ENCODE measurements at places on chromosomes 5 and 9. TPM values are rescaled to one million over a fixed set of nuclear protein-coding genes. Genes with fewer than 3 reads are reported as not detected.

DNA sequence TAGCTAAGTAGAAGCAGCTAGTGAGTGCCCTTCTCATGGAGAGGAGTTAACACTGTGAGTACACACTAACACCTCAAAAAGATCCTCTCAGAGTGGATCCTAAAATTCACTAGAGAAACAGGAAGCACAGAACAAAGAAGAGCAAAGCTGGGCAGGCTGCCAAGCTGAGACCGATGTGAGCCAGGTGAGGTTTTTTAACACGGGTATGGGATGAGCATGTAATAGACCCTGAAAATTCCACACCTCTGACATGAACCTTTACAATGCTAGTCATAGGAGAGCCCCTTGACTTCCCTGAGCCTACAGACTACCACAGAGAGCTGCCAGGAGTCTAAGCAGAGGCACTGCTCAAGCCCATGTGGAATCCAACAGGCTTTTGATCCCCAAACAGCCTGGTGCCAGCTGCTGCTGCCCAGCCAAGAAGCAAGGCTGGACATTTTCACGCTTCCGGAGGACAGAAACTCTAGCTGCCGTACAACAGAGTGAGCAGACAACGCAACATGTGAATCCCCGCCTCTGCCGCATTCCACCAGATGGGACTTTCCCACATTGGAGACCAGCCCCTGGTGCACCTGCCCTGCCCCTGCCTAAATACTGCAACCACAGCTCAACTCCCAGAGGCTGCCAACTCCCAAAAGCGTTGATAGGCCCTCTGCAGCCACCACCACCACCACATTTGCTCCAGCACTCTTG, 280.8 kb downstream of the CDH10 start:
- DNase-seq: no peak
- H3K36me3 ChIP-seq: no peaks in the 10 kb centered on the region

DNA sequence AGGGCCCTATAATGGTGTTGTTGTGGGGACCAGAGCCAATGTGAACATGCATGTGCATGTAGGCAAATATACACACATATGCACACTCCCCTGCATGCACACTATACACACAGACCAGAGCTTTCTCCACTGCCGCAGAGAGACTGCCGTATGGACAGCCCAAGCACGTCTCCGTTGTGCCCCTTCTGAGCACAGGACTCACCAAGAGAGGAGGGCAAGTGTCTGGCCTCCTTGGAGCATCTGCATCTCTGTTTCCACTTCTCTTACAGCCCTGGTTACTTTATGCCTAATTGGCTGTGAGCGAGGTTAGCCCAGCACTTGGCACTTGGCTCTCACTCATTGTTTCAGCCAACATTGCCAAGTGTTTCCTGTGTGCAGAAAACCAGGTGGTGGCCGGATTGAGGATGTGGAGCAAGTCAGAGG, 30.4 kb downstream of the CSF2 start:
- H3K27ac ChIP-seq: peak overlapping the region; percentile 69
- H3K4me1 ChIP-seq: peaks cover 69% of the 10 kb centered on the region
- H3K36me3 ChIP-seq: no peaks in the 10 kb centered on the region
- H3K27me3 ChIP-seq: no peaks in the 10 kb centered on the region

DNA sequence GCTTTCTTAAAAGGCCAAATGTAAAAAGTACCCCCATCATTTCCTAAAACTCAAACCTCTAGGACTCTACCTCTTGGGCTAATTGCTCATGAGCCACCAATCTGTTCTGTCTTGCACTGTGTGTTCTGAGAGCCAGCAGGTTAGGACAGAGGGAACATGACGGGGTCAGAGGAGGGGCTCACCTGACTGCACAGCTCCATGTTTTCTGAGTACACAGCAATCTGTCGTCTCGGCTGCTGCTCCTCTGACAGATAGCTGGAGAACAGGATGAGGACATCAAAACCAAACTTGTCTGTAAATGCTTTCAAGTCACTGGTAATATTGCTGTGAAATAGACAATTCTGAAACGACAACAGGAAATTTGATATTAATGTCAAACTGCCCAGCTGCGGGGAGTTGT, 50.9 kb upstream of the PCA3 start:
- no peaks in the 10 kb centered on the region for H3K36me3 ChIP-seq
- DNase-seq: no peak
- H3K27me3 ChIP-seq: no peaks in the 10 kb centered on the region
- H3K4me1 ChIP-seq: no peaks in the 10 kb centered on the region

The ITGA2 gene
- 2.8 TPM for total RNA-seq

- no peak overlapping the region for H3K4me3 ChIP-seq
- H3K27me3 ChIP-seq: no peaks in the 10 kb centered on the region
- DNase-seq: no peak
- H3K4me1 ChIP-seq: no peaks in the 10 kb centered on the region
Measured at GRCh38 chr9:111572950-111573604, 26.4 kb downstream of the PTGR1 start.

- H3K27me3 ChIP-seq: no peaks in the 10 kb centered on the region
- no peak overlapping the region for H3K27ac ChIP-seq
- no peaks in the 10 kb centered on the region for H3K36me3 ChIP-seq
- no peak overlapping the region for H3K4me3 ChIP-seq
Measured at GRCh38 chr5:170095646-170096045, 10.1 kb upstream of the FOXI1 start.

GRCh38 chr5:142069606-142070399, 38.8 kb upstream of the NDFIP1 start:
- H3K36me3 ChIP-seq: no peaks in the 10 kb centered on the region
- H3K27ac ChIP-seq: no peak overlapping the region
- DNase-seq: no peak
- H3K4me3 ChIP-seq: no peak overlapping the region
- H3K27me3 ChIP-seq: no peaks in the 10 kb centered on the region

DNA sequence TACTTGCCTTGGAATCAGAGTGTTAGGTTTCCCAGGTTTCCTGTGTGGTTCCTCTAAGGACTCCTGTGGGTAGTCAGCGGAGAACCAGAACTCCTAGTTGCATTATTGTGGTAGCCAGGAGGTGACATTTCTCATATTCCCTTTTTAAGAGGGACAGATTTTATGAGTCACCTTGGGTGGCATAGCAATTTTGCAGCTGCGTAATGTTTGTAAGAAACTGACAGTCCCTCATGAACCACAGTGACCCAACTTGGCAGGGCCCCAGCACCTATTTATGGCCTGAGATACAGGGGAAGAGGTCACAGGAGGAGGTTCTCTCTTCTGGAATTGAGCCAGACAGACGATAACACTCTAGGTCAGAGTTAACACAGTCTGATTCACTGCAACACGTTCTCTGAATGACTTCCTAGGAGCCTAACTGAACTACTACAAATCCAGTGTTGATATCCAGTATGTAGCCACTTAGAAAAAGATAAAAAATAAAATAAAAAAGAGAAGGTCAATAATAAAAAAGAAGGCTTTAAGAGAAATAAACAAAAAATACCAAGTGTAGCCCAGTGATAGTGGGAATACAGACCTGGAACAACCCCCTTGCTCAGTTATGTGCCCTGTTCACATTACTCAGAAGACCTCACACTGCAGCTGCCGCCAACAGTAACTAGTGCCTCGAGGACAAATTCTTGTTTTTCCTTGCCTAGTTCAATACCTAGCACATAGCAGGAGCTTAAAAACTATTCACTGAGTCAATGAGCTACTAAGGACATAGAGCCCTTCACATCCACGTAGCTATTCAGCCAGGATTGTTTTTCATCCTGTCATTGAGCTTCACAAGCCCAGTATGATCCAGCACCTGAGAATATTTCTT, 50.7 kb upstream of the VLDLR start:
- no peaks in the 10 kb centered on the region for H3K36me3 ChIP-seq
- H3K27me3 ChIP-seq: no peaks in the 10 kb centered on the region
- H3K4me3 ChIP-seq: no peak overlapping the region
- peak; percentile 52 for DNase-seq
- no peaks in the 10 kb centered on the region for H3K4me1 ChIP-seq
- H3K27ac ChIP-seq: no peak overlapping the region

The CMYA5 gene
- not detected for total RNA-seq

DNA sequence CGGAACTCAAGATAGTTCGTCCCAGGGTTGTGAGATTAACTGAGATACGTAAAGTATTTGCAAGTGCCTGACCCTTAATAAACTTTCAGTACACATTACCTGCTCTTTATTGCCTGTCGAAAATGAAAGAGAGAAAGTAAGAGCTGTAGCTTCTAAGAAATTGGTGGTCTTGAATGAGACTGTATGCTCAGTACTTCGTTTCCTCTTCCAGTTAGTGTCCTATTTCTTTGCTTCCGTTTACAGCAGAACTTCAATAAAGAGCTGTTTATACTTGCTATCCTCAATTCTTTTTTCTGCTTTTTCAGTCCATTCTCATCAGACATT, 534 bp downstream of the SRFBP1 start:
- H3K4me1 ChIP-seq: peaks cover 15% of the 10 kb centered on the region
- DNase-seq: no peak
- H3K4me3 ChIP-seq: peak overlapping the region; percentile 90
- no peaks in the 10 kb centered on the region for H3K36me3 ChIP-seq
- peak overlapping the region; percentile 87 for H3K27ac ChIP-seq

GRCh38 chr5:6202968-6203365, 175.4 kb downstream of the MED10 start:
- no peaks in the 10 kb centered on the region for H3K36me3 ChIP-seq
- H3K4me3 ChIP-seq: no peak overlapping the region
- H3K27me3 ChIP-seq: no peaks in the 10 kb centered on the region
- H3K27ac ChIP-seq: no peak overlapping the region
- no peaks in the 10 kb centered on the region for H3K4me1 ChIP-seq

GRCh38 chr5:179119415-179120170, 59.4 kb downstream of the ZNF354C start:
- no peaks in the 10 kb centered on the region for H3K36me3 ChIP-seq
- no peak for DNase-seq
- H3K4me3 ChIP-seq: no peak overlapping the region
- no peaks in the 10 kb centered on the region for H3K27me3 ChIP-seq
- H3K27ac ChIP-seq: no peak overlapping the region

The PLPP7 gene
- not detected for total RNA-seq

DNA sequence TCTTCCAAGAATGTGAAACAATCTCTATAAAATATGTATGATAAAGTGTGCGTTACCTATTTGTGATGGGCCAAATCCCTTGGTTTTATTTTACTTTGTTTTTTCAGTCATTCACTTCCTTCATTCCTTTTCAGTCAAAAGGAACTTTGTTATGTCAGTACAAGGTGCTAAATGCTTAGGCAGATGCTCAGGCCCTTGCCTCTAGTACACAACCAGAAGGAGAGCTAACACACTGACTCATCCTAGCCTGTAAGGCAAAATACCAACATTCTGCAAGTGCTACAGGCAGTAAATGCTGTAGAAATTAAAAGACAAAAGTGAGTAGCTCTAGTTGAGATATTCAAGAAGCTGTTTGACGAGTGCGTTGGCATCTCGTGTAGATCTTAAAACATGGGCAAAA, 49.4 kb downstream of the TRPM6 start:
- no peaks in the 10 kb centered on the region for H3K27me3 ChIP-seq
- no peak overlapping the region for H3K27ac ChIP-seq
- no peak for DNase-seq
- no peaks in the 10 kb centered on the region for H3K4me1 ChIP-seq
- H3K36me3 ChIP-seq: no peaks in the 10 kb centered on the region

GRCh38 chr5:33807771-33808170, 84.0 kb downstream of the ADAMTS12 start:
- no peak overlapping the region for H3K27ac ChIP-seq
- no peak for DNase-seq
- H3K36me3 ChIP-seq: no peaks in the 10 kb centered on the region
- no peaks in the 10 kb centered on the region for H3K4me1 ChIP-seq
- H3K27me3 ChIP-seq: no peaks in the 10 kb centered on the region

- no peak for DNase-seq
- H3K27ac ChIP-seq: no peak overlapping the region
- no peaks in the 10 kb centered on the region for H3K4me1 ChIP-seq
- H3K4me3 ChIP-seq: no peak overlapping the region
- H3K36me3 ChIP-seq: no peaks in the 10 kb centered on the region
- no peaks in the 10 kb centered on the region for H3K27me3 ChIP-seq
Measured at GRCh38 chr9:79210541-79211243, 361.1 kb upstream of the TLE4 start.

The SLC6A19 gene
- not detected for total RNA-seq

The FAM78A gene
- total RNA-seq: 44.4 TPM

- H3K4me3 ChIP-seq: no peak overlapping the region
- no peak overlapping the region for H3K27ac ChIP-seq
- no peak for DNase-seq
Measured at GRCh38 chr9:109765830-109766229, 14.2 kb upstream of the PALM2AKAP2 start.

The FRMPD1 gene
- not detected for total RNA-seq

The KIF4B gene
- total RNA-seq: 0.09 TPM
